ENCODE measurements at places on chromosomes 1 and 21.

DNA sequence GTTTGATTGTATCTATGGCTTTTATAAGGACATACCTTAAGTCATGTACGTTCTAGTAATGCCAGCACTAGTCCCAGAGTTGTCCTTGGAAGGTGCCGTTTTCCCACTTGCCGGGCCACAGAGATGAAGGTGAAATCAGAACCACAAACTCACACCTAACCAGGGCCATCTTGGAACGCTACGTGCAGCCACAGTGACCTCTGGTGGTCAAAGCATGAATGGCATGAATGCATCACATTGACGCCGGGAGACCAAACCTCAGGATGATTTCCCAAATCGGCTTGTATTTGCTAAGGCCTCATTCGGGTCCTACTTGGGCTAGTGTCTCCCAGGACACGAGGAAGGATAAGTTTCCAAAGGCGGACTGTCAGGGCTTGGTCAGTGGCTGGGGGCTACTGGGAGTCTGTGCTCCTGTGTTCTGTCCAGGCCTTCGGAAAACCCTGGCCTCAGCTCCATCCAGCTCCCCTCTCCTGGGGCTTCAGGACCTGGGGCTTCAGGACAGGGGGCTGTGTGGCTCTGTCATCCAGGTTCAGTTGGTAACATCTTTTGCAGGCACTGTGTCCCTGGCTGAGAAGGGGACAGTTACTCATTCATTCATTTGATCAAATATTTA, 260.5 kb downstream of the PRDM2 start:
- peak; percentile 22 for DNase-seq

- DNase-seq, result peak; percentile 70
Observed at GRCh38 chr1:168520052-168520751, 23.6 kb downstream of the XCL2 start.

GRCh38 chr1:8520483-8520966, 202.6 kb downstream of the SLC45A1 start:
- no peak for DNase-seq

- no peak for DNase-seq
Observed at GRCh38 chr1:8525216-8525557, 207.3 kb downstream of the SLC45A1 start.

GRCh38 chr1:216833509-216833908, 110.3 kb upstream of the ESRRG start:
- no peak for DNase-seq

GRCh38 chr1:179871940-179872339, 5.7 kb downstream of the TOR1AIP2 start:
- no peak for DNase-seq

- no peak for DNase-seq
Observed at GRCh38 chr1:21553116-21553926, 44.1 kb downstream of the ALPL start.

DNA sequence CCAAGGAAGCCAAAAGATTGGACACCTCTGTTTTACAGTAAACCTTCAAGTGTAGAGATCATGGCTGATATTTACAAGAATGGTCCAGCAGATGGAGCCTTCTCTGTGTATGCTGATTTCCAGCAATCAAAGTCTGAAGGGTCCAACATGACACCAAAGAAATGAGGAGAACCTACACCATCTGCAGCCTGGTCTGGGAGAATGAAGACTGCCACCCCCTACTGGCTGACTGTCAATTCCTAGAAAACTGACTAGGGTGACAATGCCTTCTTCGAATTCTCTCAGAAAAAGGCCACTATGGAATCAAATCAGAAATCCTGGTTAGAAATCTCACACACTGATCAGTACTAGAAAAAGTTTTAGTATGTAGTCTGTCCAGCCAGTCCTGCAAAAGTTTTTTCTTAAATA, 83.3 kb downstream of the CDC42BPA start:
- peak; percentile 42 for DNase-seq

- DNase-seq, result no peak
Observed at GRCh38 chr1:38558500-38559445, 300.8 kb downstream of the RRAGC start.

- no peak for DNase-seq
Observed at GRCh38 chr1:41712695-41713094, 206.0 kb downstream of the HIVEP3 start.

DNA sequence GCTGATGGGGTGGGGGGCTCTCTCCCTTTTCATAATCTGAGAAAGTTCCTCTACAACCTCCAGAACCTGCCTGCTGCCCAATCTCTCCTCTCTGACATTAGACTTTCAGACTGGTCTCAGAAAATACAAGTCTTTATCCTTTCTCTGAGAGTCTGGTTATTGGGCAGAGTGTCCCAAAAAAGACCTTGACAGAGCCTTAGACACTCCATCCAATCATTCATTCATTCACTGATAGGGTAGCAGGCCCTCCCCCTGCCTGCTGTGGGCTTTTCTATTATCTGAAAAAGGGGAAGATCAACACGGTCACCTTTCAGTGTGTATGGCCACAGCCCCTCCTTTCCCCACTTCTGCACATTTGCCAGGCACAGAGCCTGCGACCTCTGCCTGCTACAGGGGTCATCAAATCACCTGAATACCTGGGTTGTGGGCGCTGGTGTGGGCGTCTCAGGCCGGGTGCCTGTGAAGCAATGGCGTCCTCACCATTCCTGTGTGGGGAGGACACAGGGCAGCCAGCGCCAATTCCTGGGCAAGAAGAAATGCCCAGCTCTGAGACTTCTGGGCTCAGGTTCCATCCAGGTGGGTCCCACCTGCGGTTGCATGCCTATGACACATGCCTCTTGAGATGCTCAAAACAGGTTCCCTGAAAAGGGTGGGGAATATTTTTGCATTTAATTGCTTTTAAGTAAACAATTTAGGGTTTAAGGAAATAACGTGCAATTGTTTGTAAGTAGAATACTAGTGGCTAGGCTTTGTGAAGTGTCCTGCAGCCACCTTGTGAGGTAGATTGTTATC, 52.8 kb downstream of the ELK4 start:
- DNase-seq, result no peak

DNA sequence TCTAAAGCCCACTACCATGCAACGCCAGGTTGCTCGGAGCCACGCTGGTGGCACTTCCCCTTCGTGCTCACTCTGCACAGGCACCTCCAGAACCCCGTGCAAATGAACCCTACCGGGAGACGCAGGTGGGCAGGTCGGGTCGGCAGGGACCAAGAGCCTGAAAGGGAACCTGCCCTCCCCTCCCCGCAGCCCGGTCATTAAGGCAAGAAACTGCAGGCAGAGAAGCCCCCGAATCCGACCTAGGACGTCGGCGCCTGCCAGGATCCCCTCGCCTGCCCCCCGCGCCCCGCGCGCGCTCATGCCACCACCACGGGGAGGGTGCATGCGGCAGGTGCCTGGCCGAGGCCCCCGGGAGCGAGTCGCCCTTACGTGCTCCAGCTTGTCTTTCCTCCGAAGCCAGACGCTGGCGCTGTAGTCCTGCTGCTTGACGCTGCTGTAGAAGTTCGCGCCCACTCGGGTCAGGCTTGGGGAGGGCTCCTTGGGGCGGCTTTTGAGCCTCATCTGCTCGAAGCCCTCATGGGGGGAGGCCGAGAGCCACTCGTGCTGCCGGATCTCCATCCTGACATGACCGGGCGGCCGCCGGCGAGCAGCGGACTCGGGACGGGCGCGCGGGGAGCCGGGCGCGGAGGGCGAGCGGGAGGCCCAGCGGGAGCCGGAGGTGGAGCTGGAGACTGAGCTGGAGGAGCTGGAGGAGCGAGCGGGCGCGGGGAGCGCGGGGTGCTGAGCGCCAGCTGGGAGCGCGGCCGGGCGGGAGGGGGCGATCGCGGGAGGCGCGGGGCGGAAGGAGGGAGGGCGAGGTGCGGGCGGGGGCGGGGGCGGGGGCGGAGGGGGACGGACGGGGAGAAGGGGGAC, 552 bp downstream of the PLD5 start:
- DNase-seq, result no peak

DNA sequence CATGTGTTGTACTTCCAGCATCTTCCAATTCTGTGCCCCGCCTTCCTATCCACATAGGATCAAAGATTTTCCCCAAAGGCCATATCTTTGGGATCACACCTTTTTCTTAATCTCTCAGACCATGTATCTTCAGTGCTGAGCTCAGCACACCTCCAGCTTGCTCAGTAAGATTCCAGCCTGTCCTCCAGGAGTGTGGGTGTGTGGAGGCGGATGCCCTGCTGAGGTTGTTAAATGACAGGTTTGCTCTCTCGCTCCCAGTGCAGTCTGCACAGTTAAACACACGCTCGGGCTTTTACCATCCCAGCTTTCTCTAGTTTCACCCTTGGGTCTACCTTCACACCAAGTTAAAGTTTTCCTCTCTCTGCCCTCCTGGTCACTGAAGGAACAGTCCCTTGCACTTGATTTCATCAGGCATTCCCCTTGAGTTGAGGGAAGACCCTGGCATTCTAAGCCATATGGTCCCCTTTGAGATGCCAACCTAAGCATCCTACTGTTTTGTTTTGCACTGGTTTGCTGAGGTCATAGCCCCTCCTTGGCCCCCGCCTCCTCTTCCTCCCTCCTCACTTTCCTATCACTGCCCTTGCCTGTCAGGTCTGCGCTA, 13.7 kb downstream of the MYOG start:
- DNase-seq, result no peak

- no peak for DNase-seq
Observed at GRCh38 chr1:229531326-229531725, 23.2 kb upstream of the NUP133 start.

GRCh38 chr1:3535732-3536131, 75.6 kb downstream of the MEGF6 start:
- no peak for DNase-seq

DNA sequence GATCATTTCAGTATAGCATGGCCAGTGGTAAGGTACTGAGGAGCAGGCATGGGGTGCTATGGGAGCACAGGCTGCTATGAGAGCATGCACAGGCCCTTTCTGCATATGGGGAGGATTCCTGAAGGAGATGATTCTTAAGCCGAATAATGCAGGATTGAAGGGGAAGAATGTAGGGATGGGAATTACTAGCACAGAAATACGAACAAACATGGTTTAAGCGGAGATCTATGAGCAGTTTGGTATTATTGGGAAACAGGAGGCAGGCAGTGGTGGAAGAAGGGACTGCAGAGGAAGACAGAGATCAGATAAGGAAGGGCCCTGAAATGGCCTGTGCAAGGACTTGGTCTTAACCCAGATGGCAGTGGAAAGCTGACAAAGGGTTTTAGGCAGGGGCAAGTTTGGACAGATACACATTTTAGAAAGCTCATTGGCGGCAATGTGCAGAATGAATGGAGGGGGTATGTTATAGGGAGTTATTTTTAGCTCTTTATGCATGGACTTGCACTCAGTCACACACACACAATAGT, 1.7 kb downstream of the OSCP1 start:
- DNase-seq, result no peak

DNA sequence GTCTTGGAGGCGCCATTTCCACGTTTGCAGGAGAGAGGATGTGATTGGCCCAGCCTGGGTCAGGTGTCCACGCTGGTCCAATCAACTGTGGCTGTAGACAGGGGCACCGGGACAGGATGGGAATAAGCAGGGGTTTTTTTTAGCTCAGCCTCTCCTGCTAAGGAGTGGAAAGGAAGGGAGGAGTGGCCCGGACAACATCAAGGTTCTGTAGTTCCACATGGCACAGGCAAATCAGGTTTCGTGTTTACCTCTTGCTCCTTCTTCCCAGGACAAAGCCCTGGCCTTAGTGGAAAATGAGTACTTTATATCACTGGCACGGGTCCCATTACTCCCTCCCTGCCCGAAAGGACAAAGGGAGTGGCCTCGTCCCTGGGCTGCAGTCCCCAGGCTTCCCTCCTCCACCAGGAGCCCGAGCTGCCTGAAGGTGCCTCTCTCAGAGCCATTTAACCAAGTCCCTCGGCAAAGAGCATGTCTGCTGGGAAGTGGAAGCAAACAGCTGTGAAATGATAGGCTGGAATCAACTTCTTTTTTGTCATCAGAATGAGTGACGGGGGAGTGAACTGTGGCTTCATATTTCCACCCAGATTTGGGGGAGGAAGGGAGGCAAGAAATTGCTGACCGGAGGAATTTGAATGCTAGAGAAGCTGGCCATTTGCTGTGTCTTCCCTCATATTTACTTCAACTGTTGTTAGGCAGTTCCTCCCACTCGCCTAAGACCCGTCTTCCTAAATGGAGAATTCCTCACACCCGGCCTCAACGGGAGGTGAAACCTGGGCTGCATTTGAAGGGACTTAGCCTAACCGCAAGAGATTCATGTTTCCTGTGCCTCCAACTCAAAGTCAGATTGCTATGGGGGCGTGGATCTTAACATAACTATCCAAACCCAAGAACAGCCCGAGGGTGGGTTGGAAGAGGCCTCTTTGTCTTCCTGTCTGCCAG, 84.9 kb upstream of the SLC44A3 start:
- DNase-seq, result peak; percentile 77

- no peak for DNase-seq
Observed at GRCh38 chr1:65457868-65458267, 37.4 kb downstream of the LEPR start.

GRCh38 chr1:24996983-24997893, 67.2 kb upstream of the RUNX3 start:
- DNase-seq, result peak; percentile 70

DNA sequence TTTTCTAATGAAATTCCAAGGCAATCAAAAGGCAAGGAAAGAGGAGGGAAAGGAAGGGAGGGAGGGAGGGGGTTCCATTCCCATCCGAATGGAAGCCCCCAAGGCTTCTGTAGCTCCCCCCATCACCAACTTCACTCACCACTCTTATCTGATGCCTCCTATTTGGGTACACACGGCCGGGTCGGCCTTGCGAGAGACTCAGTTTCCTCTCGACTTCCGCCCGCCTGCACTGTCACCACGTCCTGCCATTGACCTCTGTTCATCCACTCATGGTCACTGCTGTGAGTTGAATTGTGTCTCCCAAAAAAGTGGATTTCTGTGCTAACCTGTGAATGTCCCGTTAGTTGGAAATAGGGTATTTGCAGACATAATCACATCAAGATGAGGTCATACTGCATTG, 11.2 kb downstream of the PDE9A start:
- no peak for DNase-seq

DNA sequence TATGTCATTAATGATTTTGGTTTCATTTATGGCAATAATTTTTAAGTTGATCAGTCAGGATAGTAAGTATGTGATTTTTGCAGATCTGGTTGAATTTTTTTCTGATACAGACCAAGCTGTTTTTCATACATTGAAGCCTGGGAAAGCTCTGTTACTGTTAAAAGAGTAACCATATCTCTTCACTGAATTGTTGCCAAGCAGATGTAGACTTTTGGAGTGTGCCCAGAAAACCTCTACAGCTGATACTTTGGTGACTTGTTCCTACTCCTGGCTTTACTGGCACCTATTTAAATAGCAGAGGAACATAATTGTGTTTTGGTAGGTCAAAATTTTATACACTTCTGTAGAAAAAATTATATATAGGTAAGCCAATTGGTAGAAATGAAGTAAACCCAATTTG, 49.4 kb downstream of the NFIA start:
- no peak for DNase-seq

DNA sequence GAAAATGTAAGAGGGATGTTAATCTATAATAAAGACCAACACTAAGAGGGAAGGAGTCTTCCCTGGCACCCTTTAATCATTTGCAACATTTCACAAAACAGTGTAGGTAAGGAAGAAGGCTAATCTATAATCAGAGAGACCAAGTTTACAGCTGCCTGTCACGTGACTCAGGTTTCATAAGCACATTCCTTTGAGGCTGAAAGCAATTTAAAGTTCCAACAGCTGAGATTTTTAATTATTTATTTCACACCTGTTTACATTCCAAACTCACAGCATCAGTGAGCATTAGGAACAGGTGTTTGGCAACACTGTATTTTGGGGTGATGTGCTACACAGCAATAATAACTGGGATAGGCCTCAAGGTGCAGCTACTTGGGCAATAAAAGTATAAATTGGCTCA, 75.7 kb upstream of the PGBD5 start:
- DNase-seq, result no peak

- DNase-seq, result no peak
Observed at GRCh38 chr1:1406101-1406820, 832 bp downstream of the MRPL20 start.

GRCh38 chr21:29279558-29279957, 19.2 kb upstream of the BACH1 start:
- no peak for DNase-seq
